Sigmoid colon (tissue), 7 donors: ENCODE measurements at places on chromosomes 2 and 18. TPM values are rescaled to one million over a fixed set of nuclear protein-coding genes. Genes with fewer than 3 reads are reported as not detected.

The SETBP1 gene
- 0.69 TPM for polyA plus RNA-seq

The BOK gene
- polyA plus RNA-seq, result 6.2 TPM

The IL1RL2 gene
- polyA plus RNA-seq, result not detected

DNA sequence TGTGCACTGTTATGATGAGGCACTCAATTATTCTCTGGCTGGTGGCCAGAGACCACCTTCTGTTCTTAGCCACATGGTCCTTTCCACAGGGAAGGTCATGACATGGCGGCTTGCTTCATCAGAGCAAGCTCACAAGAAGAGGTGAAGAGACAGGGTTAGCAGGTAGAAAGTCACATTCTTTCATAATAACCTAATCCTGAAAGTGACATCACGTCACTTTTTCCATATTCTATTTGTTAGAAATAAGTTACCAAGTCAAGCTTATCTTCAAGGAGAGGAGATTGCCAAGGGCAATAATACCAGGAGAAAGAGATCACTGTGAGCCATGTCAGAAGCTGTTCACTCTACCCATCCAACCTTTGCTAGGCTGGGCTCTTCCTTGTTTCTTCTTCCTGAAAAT lies 139.4 kb downstream of the OSR1 start:
- no peak for DNase-seq

DNA sequence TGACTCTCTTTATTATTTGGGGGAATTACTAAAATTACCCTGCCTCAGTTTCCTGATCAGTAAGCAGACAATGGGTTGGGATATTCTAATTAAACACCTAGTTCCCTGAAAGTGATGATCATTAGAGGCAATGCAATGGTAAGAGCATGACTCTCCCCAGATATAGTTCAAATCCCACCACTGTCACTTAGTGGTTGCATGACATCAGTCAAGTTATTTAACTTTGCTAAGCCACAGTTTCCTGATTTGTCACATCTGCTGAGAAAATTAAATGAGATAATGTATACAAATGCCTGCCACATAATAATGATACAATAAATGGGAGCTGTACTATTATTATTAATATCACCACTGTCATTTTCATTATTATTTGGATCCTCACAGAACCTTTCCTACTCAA lies 29.9 kb downstream of the ZEB2 start:
- DNase-seq, result no peak
